Substantia nigra (tissue), 51 donors: ENCODE measurements at places on chromosomes 13 and 19.

GRCh38 chr19:11105014-11105636, 15.9 kb downstream of the LDLR start:
- no peak for DNase-seq

- DNase-seq = no peak
These were observed 989.9 kb downstream of the OLFM4 start for GRCh38 chr13:54018485-54018884.

DNA sequence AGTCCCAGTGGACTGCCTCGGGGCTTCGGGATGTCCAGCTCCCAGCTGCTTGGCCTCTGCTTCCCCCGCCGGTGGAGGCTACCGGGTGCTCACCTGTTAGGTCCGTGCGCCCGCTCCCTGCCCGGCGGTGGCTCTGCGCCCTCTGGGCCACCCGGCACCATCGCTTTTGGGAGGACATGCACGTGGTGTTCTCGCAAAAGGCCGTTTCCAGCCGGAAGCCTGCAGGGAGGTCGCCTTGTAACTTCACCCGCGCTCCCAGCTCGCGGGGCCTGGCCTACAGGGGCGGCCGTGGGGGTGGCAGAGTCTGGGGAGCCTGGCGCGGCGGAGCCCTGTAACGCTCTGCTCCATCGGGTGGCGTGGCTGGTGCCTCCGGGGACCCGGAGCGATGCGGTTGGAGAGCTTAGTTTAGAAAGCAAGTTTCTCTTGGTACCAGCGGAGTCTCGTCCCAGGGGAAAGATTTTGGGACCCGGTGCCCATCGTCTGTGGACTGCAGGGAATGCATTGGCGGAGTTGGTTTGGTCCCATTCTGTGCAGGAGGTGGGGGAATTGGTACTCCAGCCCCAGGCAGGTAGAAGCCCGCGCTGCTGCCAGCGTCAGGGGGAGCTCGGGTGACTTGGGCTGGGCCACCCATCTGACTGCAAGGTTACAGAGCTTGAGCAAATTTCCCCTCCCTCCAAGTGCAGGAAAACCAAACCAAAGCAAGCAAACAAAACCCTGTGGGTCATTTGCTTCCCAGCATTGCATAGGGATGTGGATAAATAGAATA, 673 bp downstream of the SPATA13 start:
- DNase-seq = no peak

DNA sequence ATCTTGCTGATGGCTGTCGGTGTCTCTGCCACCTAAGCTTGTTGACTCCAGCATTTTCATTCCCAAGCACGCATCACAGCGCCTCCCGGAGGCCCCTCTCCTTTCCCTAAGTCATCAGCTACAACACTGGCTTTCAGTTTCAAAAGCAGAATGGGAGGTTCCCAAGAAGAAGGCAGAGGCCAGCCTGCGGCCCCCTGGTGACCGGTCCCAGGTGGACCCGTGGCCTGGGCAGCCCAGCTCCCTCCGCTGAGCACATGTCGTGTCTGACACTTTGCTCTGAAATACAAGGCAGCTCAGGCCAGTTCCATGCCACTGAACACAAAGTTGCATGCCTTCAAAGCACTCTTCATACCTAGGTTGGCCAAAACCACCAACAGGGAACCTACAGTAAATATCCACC, 8.5 kb downstream of the MLLT1 start:
- DNase-seq = no peak

DNA sequence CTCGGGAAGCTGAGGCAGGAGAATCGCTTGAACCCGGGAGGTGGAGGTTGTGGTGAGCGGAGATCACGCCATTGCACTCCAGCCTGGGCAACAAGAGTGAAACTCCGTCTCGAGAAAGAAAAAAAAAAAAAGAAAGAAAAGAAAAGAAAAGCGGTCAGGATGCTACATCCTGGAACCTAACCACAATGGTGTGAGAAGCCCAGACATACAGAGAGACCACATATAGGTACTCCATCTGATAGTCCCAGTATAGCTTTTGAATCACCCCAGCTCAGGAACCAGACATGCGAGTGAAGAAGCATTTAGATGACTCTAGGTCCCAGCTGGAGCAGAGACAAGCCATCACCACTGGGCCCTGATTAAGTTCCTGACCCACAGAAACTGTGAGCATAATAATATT, 3.2 kb downstream of the IFNL1 start:
- DNase-seq = no peak

DNA sequence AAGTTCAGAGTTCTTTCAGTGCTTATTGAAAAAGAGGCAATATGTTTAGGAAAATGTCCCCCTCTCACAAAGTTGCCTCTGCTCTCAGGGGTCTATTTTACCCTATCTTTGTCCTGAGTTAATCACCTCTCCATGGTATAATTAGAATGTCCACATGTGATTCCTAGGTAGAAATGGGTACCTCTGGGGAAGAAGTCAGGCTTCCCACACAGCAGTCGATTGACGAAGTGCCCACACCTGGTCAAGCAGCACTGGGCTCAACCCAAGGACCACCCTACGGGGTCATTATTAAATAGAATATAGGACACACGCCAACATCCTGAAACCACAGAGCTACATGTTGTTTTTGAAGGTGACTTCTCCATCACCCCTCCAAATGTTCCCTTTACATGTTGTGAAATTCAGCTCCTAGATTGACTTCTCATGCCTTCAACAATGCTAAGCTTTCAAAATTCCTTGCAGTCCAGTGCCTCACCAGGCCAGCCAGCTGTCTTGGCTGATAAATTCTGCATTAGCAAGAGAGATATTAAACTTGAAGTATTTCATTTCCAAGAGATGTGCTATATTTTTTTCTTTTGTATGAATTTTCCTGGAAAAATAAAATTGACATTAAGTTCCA, 43.6 kb upstream of the FAM124A start:
- no peak for DNase-seq

- DNase-seq = peak; percentile 69
These were observed 23.0 kb downstream of the NFIX start for GRCh38 chr19:13018035-13018914.

- DNase-seq = no peak
These were observed 2895.5 kb upstream of the PCDH20 start for GRCh38 chr13:64311112-64311511.

DNA sequence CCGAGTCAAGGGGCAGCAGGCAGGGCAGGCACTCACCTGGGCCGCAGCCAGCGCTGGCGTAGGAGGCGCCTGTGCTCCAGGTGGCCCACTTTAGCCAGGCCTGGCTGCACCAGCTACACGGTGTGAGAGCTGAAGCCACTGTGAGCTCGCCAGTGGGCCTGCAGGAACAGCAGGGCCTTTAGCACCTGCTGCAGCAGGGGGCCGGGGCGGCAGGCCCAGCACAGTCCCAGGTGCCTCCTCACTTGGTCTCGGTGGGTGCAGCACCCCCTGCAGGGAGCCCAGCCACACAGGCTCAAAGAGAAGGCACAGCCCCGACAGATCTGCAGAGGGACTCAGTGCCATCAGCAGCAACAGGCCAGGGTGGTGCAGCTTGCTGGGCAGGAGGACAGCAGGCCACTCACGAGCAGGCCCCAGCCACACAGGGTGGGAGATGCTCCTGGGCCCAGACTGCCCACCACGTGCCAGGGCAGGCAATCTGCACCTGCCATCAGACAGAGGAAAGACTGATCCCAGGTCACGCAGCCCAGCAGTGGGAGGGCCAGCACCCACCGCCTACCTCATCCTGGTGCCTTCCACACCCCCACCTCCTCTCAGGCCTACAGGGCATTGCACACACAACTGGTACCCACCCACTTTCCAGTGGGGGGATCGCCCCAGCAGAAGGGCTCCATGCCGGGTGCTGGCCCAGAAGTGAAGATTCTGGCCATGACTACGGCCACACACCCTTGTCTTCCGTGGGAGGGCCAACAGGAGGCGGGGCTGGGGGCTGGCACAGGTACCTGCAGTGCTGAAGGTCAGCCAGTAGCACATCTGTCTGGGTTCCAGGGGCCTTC, 15.8 kb downstream of the ARHGAP33 start:
- no peak for DNase-seq
